BE2C (cell line): ENCODE measurements at places on chromosomes 2 and 18.
A peak's percentile ranks its signal among the peaks of the same experiment; 100 is the strongest.

GRCh38 chr2:95077861-95078603 lies 43.6 kb downstream of the MRPS5 start:
- DNase-seq, result no peak

DNA sequence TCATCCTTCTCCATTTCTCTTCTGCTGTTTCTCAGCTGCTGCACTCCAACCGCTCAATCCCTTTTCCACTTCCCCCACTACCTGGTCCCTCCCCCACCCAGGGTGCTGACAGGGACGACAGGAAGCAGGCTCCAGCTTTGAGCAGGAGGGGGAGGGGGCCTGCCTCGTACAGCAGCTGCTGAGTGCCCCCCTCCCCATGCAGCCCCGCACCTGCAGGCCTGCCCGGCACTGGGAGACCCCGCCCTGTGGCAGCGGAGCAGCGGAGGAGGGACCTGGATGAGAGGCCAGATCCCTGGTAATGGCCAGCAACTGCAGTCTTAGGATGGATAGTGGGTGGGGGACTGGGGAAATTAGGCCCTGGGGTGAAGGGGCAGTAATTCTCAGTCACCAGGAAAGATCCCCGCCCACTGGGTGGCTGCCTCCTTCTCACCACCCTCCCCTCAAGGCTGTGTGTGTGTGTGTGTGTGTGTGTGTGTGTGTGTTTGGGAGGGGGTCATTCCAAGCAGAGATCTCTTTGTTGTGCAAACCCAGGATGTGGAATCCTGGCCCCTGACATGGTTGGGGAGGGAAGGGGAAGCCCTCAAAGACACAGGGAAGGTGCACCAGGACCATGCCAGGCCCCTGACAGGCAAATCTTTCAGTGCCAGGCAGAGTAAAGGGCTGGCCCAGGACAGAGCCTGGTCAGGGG lies 6.8 kb upstream of the CRYBA2 start:
- DNase-seq, result peak; percentile 98

- DNase-seq, result no peak
Observed at GRCh38 chr18:44852818-44853217, 172.1 kb downstream of the SETBP1 start.

GRCh38 chr18:79386547-79386946 lies 9.2 kb upstream of the NFATC1 start:
- no peak for DNase-seq

DNA sequence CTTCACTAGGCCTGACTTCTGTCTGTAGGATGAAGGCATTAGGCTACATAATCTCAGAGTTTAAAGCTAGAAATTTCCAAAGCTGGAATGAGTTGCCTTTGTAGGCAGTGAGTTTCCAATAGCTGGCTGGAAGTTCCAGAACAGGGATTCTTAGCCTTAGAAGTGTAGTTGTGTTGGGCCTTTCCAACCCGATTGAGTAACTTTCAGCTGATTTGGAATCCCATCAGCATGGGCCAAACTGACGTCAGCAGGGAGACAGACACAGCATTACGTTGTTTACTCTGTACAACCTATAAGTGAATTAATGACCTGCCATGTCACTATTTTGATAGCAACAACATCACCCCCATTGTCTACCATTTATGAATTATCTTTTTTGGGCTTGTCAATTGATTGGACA lies 56.9 kb downstream of the SETBP1 start:
- DNase-seq, result no peak

DNA sequence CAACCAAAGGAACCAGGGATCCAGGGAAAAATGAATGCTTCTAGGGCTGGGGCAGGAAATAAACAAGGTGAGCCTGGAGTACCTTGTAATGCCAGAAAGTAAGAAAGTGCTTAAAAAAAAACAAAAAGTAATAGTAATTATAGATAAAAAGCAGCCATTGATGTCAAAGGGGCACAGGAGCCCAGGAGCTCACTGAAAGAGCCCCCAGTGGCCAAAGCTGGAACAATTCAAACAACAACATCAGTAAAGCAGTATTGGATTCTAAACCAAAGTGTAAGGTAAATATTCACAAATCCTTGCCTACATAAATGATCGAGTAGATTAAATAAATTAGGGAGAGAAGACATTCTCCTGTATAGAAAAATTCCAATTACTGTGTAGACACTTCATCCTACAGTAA lies 114.3 kb upstream of the ARL4C start:
- DNase-seq, result no peak

DNA sequence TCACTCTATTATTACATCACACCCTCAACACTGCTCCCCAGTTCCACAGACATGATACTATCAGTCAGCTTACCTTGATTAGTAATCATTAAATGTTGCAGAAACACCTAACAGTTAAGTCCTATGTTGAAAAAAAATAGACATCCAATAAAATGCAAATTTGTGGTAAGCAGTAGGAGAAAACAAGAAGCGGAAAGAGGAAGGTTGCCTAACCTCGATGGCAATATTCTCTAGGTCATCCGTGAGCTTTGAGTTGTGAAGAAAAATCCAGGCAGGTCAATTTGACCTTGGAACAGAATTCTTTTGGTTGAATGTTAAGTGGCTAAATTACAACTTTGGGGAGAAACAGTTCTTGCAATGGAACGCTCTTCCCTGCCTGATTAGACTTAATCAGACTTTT lies 264.4 kb downstream of the AFF3 start:
- DNase-seq, result no peak

GRCh38 chr2:110729106-110729505 lies 3.3 kb upstream of the ACOXL start:
- DNase-seq, result no peak

GRCh38 chr2:219537657-219538488 lies 5.7 kb downstream of the CHPF start:
- DNase-seq, result no peak
